ENCODE measurements at places on chromosomes 1 and 21.

- no peak for DNase-seq
Observed at GRCh38 chr1:118042501-118042900, 113.0 kb downstream of the WDR3 start.

GRCh38 chr1:36951292-36951750 lies 83.0 kb downstream of the GRIK3 start:
- DNase-seq: no peak

DNA sequence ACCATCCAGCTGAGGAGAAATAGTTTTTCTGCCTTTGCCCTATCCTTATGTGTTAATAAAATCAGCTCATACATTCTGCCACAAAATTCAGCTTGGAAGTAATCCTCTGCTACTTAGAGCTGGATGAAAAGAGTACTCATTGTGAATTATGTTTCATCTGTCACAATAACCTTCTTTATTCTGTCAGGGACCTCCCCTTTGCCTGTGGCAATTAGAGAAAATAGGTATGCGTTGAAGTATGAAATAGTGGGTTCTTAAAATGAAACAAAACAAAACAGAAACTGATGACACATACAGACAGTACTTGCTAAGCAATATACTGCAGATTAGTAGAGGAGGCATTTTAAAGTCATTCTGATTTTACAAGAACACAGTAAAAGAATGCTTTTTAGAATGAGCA lies 578.5 kb downstream of the USP25 start:
- DNase-seq: no peak

- DNase-seq: no peak
Observed at GRCh38 chr1:8161546-8162105, 135.5 kb upstream of the ERRFI1 start.
